Activated CD4-positive, alpha-beta T cell treated with anti-CD3 and anti-CD28 coated beads for 1 hour (primary cell): ENCODE measurements at places on chromosomes 3 and 15.

DNA sequence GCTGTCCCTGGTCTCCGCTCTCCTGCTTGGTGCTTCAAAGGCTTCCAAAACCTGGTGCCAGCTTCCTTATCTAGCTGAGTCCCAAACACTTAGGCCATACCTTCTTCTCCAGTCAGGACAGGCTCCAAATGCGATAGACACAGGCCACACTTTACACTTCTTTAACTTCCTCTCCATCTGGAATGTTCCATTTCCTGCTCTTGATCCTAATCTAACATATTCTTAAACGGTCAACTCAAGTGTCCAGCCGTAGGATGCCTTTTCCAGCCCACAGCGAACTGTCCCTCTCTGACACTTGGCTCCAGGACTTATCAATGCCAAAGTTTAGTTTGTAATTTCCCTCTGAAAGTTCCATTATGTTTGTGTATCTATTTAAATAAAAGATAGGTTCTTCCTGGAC lies 19.2 kb upstream of the PLA2G4F start:
- no peak for DNase-seq

- no peak for DNase-seq
These were observed 797.4 kb downstream of the GRM7 start for GRCh38 chr3:7658294-7658693.

GRCh38 chr15:101048176-101048575 lies 129.0 kb downstream of the LRRK1 start:
- DNase-seq: no peak

DNA sequence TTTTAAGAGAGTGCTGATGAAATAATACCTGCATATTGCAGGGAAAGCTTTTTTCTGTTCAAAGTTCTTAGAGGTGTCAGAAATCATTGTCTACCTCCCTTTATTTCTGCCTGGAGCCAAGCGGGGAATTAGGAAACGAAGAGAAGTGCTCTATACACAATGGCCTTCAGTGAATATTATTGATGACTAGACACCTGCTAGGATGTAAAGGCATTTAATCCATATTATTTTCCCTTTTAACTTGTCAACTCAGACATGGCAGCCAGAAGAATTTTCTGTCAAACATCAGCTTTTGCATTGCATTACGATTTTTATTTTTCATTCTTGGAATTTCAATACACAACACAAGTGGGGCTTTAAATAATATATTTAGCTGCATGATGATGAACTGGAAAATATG lies 24.7 kb downstream of the CADM2 start:
- no peak for DNase-seq

GRCh38 chr3:47370887-47371697 lies 9.7 kb upstream of the PTPN23 start:
- DNase-seq: no peak

DNA sequence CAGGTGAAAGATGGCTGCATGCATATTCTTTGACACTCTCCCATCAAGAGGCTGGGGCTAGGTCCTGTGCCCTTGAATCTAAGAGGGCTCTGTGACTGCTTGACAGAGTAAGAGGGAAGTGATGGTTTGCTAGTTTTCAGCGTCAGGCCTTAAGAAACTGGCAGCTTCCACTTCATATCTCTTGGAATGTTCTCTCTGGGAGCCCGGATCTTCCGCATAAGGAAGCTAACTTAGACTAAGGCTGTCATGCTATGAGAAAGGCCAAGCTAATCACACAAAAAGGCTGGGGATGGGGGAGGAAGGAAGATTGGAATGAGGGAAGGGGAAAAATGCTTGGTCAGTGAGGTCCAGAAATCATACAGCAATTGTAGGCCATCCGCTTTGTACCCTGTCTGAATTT lies 50.0 kb downstream of the MB21D2 start:
- DNase-seq: no peak

DNA sequence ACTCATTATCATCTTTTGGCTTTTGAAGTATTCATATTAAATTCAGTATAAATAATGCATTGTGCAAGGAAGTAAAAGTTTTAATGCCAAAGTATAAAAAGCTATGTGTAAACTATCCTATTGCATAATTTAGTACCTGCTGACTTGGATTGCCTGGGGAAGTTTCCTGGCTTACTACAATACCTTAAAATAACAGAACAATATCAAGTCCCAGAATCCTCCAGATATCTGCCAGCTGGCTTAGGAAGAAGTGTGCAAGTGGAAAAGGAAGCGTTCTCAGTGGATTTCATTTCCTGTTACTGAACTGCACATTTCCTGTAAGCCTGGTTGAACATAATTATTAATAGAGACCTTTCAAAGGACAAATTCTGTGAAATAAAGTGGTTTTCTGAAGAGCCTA lies 236.7 kb downstream of the ADAMTSL3 start:
- DNase-seq: no peak

DNA sequence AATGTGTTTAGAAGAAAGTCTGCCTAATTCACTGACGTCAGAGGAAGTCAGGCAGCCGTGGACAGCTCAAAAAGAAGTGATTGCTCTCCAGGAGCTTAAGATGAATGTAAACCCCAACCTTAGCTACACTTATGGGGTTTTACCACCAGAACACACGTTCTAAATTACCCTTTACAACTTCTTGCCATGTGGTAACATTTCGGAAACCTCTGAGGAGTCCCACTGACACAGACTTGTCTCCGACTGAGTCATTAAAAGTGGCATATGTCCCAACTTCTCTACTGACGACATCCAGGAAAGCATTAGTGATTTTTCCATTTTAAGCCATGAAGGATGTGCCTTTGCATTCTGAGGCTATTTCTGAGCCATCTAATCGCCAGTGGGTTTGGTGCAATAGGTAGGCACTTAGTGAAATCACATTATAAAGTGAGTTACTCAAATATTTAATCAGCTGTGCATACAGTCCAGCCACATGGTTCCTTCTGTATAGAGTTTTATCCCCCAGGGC lies 32.4 kb downstream of the C2CD4A start:
- no peak for DNase-seq

DNA sequence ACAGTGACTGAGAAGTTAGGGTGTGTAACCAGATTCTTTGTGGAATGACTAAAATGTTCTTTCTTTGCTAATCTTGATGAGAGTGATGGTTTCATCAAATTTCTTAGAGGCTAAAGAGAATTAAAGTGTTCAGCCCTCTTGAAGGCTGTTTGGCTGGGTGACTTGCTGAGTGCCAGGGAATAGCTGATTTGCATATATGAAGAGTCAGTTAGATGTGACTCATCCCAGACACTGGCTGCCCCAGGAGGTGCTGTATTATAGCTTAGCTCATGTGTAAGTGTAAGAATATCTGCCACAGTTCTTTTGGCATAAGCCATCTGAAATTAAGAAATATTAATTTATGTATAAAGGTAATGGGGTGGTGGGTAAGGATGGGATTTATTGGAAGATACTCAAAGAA lies 535.1 kb downstream of the NLGN1 start:
- no peak for DNase-seq

DNA sequence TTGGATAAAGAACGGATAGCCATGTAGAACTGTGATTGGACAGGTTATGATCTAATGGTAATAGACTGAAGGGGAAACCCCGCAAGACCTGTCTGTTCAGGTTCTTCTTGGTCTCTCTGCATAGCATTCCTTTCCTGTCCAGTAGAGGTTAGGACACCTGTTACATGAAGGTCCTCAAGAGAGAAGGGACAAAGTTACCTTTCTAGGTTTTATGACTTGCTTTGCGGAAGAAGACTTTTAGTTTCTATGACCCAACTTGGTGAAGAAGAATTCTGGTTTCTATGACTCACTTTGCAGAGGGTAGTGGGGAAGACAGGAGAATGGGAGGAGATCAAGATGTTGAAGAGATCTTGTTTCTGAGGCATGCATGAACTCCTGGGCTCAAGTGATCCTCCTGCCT lies 97.9 kb upstream of the C3orf80 start:
- no peak for DNase-seq

- no peak for DNase-seq
These were observed 1.2 kb downstream of the EIF1B start for GRCh38 chr3:40310705-40311104.

- no peak for DNase-seq
These were observed 2.5 kb upstream of the INAFM2 start for GRCh38 chr15:40320931-40321371.

DNA sequence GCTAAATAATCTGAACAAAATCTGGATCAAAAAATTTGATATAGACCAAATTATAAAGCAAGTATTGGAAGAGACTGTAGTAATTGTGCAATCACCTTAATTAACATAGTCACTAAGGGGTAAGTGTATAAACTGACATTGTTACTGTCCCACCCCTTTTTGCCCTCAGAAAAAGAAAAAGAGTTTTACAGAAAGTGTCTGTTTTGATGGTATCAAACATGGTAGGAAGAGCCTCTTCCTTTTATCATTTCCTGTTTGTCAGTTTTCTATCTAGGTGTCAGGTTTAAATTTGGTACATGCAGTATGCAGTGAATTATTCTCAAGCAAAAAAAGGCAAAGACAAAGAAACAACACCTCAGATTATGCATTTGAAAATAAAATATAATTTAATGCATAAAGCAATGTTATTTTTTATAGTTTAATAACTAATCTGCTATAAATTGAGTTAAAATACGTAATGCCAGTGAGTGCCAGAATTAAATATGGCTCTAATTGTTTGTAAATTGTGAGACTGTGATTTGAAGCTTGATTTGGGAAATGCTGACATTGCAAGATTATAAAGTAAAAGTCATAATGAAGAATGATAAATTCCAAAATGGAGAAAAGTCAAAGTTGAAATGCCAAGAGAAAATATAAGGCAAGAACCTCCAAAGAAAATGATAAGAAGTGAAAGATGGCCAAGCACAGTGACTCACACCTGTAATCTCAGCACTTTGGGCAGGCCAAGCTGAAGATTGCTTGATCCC lies 30.3 kb upstream of the CMC1 start:
- DNase-seq: no peak

DNA sequence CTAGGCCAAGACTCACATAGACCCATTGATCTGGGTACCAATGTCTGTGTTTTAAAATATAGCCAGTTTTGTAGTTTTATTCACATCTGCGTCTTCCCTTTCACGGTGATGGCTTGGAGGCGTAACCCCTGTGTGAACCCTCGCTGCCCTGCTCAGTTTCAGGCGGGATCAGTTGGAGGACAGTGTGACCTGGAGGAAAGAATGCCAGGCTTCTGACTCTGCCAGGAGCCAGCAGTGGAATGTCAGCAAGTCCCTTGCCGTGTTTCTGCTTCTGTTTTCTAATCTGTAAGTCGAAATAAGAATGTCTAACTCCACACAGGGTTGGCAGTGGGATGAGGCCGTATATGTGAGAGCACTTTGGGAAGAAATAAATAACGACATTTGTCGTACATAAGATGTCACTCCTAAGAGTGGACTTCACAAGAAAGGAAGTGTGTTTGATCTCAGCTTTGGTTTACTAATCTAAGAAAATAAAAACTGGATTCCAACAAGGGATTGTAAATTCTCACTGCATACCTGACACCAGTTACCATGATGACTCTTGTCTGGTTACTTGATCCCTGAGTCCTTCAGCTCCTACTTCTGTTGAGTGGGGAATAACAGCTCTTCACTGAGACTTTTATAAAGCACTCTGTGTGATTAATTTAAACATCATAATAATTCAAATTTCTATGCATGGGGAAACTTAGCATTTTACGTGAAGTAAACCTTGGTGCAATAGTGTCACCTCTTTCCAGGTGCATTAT lies 6.3 kb upstream of the CA12 start:
- DNase-seq: no peak

DNA sequence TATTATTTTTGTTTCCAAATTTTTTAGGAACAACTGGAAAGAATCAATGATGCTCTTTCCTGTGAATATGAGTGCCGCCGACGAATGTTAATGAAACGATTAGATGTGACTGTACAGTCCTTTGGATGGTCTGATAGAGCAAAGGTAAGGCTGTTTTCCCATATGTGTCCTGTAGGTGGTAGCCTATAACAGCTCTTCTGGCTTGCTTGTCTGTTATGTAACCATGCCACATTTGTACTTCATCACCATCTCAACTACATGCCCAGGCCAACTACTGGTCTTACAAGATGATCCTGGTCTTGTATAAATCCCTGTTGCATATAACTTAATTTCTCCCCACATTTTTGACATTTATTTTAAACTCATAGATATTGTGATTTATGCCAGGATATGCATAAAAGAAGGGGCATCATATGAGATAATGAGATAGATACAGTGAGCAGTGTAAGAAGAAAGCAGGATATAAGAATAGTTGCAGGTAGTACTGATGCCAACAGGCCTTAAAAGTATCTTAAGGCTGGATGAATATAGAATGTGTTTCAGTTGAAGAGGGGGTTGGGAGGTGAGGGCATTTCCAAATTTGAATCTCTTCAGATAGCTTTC lies 20.3 kb downstream of the FAM98B start:
- DNase-seq: no peak

DNA sequence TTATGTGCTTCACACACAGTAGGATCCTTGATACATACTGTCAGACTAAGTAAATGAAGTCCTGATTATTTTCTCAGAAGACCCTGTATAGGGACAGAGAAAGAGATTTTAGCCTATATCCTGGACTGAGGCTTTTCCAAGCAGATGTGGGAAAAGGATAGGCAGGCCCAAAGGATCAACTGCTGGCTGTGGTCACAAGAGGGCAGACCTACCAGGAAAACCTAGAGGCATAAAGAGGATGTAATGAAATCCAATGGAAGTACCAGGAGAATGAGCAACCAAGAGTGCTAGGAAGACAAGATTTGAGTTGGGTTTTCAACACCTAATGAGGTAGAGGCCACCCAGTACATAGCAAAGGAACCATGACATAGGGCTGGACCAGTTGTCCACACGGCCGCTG lies 23.1 kb downstream of the DCLK3 start:
- no peak for DNase-seq

DNA sequence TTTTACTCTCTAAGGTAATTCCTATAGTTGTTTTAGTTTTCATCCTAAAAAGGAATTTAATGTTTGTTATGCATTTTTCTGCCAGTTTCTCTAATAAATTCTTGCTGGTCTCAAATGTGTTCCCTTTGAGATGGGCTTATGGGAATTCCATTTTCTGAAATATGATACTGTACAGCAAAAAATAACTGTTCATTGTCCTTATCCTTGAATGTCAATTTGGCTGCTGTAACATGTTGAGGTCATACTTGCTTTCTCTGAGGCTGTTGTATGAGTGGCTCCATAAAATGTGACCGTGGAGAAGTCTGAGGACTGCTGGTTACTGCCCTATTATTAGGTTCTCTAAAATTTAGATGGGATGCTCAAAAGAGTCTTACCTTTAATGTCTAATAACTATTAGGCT lies 266.5 kb downstream of the ADAMTS17 start:
- DNase-seq: no peak

- DNase-seq: no peak
These were observed 610 bp downstream of the MAP4 start for GRCh38 chr3:48015431-48016180.

- DNase-seq: no peak
These were observed 11.1 kb downstream of the UACA start for GRCh38 chr15:70752193-70752635.

DNA sequence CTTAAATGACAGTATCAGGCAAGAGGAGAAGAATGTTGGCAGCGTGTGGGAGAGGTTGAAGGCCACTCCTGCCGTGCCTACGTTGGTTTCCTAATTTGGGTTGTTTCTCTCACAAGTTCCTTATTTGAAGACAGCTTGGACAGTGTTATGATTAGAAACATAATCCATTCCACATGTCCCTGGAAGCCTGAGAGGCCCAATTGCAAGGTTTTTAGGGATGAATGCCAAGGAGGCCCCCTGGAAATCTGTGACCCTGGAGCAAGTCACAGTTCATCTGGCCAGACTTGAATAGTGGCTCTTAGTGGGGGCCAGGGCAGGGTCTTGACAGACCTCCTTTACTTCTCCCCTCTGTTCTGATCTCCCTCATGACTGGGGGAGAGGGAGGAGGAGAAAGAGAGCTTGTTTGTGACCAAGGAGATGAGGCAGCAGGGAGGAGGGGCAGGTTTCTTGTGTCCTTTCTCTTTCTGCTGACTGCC lies 584.4 kb upstream of the TBL1XR1 start:
- DNase-seq: no peak

- no peak for DNase-seq
These were observed 33.6 kb downstream of the AKAP13 start for GRCh38 chr15:85414037-85414436.
